Activated CD4-positive, alpha-beta T cell treated with anti-CD3 and anti-CD28 coated beads, Interleukin-2, amount 50 U/mL, for 24 hours (primary cell): ENCODE measurements at places on chromosomes 1 and 21.

GRCh38 chr1:46248122-46248920 lies 758 bp downstream of the RAD54L start:
- DNase-seq = no peak

DNA sequence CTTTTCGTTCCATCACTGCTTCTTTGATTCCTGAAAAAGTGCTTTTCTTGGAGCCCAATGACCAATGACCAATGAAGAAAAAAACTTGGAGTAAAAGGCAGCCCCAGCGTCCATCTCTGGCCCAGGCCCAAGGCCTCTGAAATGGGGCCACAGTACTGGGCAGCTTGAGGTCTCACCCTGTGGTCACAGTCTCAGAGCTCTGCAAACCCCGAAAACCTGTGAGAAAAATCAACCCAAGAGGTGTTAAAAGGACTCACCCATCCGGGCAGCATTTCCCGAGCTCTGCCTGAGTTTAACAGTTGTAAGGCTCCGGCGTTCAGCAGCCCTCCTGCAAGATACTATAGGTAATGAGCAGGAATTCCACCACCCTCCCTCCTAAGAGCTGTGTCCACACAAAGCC lies 2.1 kb upstream of the EFHD2 start:
- no peak for DNase-seq

GRCh38 chr1:102772831-102773230 lies 335.5 kb downstream of the COL11A1 start:
- no peak for DNase-seq

DNA sequence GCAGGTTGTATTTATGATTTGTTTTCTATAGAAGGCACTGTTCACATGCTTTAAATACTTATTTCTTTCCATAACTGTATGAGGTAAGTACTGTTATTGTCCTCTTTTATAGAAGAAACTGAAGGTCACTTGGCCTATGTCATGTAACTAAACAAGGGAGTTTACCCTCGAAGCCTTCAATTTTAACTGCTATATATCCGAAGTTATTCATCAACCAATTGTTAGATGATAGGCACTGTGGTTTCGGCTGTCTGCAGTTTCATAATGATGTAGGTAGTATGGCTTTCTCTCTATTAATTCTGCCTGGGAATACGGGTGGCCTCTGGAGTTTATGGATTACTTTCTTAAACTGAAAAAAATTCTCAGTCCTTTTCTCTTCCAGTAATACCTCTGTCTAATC lies 413.3 kb upstream of the ADGRL2 start:
- no peak for DNase-seq

- DNase-seq = no peak
These were observed 53.3 kb downstream of the TAS1R2 start for GRCh38 chr1:18805925-18806849.

DNA sequence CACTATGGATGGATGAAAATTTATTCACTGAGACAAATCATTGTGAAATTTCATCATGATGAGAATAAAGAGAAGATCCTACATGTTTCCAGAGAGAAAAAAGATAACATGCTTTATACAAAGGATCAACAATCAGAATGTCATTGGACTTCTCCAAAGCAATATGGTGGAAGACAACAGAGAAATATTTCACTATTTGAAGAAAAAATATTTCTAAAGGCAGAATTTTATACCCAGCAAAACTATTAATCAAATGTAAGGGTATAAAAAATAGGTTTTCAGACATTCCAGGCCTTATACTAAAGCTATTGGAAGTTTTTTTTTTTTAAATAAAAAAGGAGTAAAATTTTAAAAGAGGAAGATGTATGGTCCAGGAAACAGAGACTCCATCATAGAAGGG lies 100.6 kb upstream of the OLIG2 start:
- DNase-seq = no peak

GRCh38 chr1:182107209-182107608 lies 45.7 kb upstream of the ZNF648 start:
- no peak for DNase-seq

GRCh38 chr1:59730302-59730701 lies 84.4 kb upstream of the HOOK1 start:
- no peak for DNase-seq

DNA sequence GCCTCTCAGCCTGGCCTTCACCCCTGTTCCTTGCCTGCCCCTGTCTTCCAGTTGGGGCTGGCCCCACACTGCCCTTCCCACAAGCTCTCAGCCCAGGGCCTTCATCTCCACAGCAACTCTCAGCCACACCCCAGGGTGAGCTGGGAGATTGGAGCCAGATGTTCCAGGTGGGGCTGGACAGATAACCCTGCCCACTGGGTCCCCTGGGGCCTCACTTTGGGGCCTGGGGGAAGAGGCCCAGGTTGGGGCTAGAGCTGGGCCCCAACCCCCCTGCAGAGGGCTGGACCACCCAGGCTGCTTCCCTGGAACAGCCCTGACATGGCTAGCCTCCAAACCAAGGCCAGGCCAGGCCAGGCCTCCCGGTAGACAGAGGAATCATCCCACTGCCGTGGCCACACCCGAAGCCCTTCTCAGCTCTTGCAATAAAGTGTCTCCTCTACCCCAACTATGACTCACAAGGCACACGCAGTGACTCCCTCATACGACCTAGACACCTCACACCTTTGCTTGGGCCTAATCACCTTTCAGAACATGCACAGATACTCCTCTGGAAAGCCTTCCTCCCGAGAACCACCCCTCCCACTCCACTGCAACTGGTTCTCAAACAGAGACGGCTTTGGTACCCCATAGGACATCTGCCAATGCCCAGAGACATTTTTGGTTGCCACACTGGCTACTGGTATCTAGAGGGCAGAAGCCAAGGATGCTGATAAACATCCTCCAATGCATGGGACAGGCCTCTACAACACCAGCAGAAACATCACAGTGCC lies 22.2 kb downstream of the SLC2A1 start:
- no peak for DNase-seq

GRCh38 chr1:33149453-33150190 lies 32.2 kb downstream of the TRIM62 start:
- DNase-seq = no peak

- DNase-seq = no peak
These were observed 24.8 kb downstream of the PCSK9 start for GRCh38 chr1:55064071-55064581.

DNA sequence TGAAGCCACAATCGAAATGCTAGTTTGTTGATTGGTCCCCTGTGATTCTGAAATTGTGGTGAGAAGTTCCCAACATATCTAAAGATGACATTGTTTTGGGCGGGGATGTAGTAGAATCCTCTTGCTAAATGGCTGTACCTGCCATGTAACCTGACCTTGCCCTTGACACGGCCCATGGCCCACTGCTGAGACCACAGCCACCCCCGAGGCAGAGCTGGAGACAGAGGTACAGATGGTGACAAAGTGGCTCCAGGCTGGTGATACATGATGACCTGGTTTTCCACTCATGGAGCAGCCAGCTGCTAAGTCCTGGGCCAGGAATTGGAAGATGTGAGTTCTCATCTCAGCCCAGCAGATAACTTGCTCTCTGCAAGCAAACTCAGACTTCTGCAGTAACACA lies 226.5 kb downstream of the FOXD2 start:
- DNase-seq = no peak

DNA sequence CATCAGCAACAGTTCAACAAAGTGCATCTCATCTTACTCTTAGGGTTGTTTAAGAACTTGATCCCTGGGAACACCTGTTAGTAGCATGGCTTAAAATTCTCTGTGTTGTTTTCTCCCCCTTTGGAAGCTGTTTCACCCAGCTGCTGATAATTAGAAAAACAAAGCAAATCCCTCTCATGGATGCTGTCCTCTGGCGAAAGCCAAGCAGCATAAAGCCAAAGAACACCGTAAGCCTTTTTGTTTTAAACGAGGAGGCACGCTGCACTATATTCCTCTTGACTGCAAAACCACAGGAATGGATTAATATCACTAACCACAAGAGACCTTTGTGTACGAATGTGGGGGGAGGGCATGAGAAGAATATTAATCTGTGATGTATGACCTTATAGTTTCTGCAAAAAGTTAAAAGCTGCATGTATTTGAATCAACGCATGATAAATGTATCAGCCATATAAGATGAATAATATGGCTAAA lies 923.2 kb downstream of the LTN1 start:
- no peak for DNase-seq

DNA sequence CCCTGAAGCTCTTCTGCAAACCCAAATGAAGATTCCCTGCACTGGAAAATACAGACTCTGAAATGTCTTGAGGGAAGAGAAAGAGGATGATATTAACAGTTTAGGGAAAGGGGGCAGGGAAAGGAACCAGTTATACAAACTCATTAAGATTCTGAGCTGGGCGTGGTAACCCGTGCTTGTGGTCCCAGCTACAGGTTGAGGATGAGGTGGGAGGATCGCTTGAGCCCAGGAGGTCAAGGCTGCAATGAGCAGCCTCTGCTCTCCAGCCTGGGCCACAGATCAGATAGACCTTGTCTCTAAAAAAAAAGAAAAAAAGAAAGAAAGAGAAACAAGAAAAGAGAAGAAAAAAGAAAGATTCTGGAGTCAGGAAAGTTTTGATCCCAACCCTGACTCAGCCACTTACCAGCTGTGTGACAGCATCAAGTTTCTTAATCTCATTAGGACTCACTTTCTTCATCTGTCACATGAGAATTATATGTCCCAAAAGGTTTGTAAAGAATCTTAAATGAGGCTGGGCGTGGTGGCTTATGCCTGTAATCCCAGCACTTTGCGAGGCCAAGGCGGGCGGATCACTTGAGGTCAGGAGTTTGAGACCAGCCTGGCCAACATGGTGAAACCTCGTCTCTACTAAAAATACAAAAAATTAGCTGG lies 53.9 kb downstream of the OPTC start:
- DNase-seq = no peak

DNA sequence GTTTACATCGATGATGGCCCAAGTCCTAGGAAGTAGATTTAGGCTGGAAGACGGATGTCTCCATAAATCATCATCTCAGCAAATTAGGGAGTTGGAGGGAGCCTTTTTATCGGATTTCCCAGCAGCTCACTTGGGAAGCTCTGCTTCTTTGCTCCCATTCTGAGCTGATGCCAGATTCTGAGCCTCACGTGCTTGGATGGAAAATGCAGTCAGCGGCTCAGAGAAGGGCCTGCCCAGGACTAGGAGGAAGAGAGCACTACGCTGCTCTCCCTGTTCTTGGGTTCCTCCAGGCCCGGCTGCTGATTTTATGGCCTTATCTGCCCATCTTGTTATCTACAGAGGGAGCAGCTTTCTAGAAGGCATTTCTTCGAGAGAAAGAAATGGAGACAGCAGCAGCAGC lies 42.0 kb downstream of the UBIAD1 start:
- no peak for DNase-seq

GRCh38 chr1:62271948-62272728 lies 47.1 kb downstream of the KANK4 start:
- DNase-seq = peak; percentile 24

DNA sequence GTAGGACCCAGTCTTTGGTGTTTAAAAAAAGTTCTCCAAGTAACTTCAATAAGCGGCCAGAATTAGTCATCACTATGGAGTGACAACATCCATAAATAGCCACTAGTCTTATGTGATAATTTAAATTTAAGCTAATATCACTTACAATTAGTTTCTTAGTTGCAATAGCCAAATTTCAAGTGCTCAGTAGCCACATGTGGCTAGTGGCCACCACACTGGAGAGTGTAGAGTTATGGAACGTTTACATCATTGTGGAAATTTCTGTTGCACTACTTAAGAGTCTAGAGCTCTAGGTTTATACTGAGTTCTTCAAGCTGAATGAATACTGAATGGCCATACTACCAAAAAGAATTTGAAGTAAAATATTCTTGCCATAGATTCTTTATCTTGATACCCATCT lies 121.1 kb downstream of the RUNX1 start:
- DNase-seq = no peak

DNA sequence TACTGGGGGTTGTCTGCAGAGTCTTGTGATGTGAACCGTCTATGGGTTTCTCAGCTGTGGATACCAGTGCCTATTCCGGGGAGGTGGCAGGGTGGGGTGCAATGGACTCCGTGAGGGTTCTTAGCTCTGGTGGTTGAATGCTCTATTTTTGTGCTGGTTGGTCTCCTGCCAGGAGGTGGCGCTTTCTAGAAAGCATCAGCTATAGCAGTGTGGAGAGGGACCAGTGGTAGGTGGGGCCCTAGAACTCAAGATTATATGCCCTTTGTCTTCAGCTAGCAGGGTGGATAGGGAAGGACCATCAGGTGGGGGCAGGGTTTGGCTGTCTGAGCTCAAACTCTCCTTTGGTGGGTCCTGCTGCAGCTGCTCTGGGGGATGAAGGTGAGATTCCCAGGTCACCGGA lies 127.3 kb upstream of the PLD5 start:
- no peak for DNase-seq

DNA sequence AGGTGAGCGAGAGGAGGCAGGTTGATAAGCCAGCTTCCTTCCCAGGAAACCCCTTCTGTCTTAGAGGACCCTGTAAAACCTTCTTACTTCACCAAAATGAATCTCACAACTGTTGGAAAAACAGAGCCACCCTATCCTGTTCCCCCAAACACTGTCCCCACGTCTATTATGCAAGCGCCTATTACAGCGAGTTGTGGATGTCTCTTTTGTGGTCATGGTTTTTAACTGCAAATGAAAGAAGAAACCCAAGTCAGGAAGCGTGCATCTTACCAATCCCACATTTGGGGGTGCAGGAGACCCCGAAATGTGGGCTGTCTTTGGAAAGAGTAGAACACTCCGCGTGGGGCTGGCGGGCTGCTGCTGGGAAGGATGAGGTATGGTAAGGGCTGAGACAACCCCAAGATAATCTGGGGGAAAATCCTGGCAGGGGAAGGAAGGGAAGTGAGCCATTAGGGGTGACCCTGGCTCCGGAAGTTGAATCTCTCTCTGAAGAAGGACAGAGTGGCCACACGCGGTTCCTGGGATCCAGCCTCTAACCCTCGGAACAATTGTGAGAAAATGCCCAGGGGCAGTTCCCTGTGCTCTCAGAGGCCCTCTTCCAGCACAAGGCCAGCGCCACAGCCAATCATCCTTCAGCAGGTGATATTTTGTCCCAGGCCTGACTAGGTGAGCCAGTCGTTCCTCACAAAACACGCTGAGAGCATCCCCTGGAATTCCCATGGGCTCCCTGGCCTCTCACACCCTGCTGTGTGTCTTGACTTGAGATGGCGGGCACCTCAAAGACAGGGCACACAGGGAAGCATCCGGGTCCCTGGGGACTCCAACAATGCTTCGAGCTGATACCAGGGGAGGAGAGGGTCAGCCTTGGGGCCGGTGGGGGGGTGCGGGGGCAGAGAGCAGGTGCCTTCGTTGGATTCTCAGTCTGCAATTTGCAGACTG lies 168.5 kb upstream of the IRF2BP2 start:
- DNase-seq = no peak

DNA sequence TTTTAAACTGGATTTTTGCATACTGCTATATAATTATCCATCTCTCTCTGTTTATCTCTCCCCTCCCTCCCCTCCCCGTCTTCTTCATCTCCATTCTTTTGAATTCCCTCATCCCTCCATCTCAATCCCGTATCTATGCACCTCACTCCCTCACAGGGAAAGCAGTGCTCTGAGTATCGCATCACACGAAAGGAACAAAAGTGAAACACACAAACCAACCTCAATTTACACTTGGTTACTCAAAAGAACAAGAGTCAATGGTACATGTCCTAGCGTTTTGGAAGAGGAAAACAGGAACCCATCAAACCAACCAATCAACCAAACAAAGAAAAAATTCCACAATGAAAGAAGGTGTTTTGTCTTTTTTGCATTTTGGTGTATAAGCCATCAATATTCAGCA lies 115.1 kb downstream of the NBPF12 start:
- no peak for DNase-seq
